ENCODE measurements at places on chromosomes 11 and 22.

- no peak for DNase-seq
These were observed 137.2 kb downstream of the BRD1 start for GRCh38 chr22:49690454-49690853.

GRCh38 chr11:72195518-72196270, 3.8 kb downstream of the FOLR1 start:
- no peak for DNase-seq

GRCh38 chr22:36386351-36386899, 1.3 kb downstream of the MYH9 start:
- no peak for DNase-seq

GRCh38 chr11:45157247-45158209, 11.1 kb downstream of the PRDM11 start:
- DNase-seq: no peak

- no peak for DNase-seq
These were observed 489.7 kb downstream of the MIAT start for GRCh38 chr22:27146866-27147633.

GRCh38 chr22:33529424-33530113, 390.7 kb downstream of the LARGE1 start:
- no peak for DNase-seq
